ENCODE measurements at places on chromosomes 16 and 17.

DNA sequence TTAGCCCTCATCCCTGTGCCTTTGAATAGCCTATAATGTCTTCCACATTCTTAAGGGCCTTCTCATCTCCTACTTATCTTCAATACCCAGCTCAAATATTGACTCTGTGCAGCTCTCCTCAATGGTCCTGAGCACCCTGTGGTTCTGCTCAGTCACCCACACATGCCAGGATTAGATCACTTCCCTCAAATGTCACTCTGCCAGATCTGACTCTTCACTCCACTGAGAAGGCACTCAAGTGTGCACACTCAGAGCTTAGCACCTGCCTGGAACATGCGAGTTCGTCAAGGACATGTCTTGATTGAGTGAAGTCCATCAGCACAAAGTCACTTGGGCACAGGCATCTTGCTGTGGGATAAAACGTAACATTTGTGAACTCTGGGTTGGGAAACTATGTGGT lies 404.8 kb downstream of the CDH13 start:
- DNase-seq: no peak

DNA sequence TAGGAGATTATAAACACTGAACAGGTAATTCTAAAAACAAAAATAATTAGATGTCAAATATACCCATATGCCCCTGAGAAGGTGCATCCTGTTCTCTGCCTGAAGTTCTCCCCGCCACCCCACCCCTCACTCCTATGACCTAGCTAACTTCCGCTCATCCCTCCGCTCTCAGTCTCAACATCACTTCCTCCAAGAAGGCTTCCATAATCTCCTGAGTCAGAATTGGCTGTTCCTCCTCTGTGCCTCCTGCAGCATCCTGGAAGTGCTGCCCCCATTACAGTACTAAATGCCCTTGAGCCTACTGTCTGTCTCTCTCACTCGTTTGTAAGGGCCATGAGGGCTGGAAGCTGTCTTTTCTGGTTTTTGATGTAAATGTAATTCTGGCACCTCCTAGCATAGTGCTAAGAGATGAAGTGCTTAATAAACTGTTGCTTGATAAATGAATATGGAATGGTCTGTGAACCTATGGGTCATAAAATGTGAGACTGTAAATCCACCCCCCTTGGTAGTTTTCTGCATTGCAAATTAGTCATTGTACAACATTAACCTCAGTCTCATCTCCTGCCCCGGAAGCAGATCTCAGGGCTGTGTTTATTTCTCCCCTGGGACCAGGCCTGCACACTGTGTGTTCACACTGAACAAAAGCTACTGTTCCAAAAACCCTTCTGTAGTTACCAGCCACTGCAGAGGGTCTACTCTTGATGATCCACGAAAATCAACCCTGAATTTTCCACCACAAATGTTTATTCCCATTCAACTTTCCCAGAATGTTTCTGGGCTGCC lies 3.9 kb upstream of the MYO1D start:
- DNase-seq: no peak

DNA sequence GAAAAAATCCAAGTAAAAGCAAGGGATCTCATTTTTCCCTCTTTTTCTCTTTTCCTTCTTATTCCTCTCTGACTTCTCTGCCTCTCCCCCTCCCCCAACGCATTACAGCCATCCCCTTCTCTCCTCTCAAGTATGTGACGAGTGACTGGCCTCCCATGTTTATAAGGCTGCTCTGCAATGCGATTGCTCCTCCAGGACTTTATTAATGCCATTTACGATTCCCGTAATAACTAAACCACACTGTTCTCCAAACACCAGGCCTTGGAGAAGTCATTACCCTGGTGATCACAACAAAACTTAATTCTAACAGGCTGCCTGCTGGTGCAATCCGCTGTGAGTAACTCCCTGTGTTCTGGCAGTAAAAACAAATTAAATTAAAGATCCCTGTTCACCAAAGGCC lies 88.8 kb downstream of the HS3ST3B1 start:
- DNase-seq: no peak

GRCh38 chr16:51682905-51683304 lies 531.8 kb upstream of the SALL1 start:
- DNase-seq: no peak

GRCh38 chr17:69235338-69236058 lies 6.9 kb upstream of the ABCA10 start:
- DNase-seq: peak; percentile 30
